Testis (tissue), 5 donors: ENCODE measurements at places on chromosomes 12 and 14. TPM values are rescaled to one million over a fixed set of nuclear protein-coding genes. Genes with fewer than 3 reads are reported as not detected.

DNA sequence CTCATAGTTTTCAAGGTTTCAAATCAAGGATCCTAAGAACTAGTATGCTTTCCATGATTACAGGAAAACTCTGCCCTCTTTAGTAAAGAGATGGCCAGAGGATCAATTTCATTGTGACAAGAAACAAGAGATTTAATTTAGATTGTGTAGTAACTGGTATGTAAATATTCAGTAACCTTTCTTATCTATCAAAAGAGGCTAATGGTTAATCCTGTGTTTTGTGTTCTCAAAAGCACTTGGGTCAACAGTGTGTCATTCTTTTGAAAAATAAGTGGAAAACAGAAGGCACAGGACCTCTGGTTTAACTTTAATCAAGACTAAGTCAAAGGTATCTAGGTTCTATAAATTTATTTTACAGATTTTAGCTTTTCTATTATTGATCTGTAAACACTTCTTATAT lies 56.6 kb upstream of the ERGIC2 start:
- no peak overlapping the region for H3K27ac ChIP-seq
- H3K27me3 ChIP-seq: no peaks in the 10 kb centered on the region
- no peaks in the 10 kb centered on the region for H3K4me1 ChIP-seq
- no peak overlapping the region for H3K4me3 ChIP-seq
- H3K36me3 ChIP-seq: no peaks in the 10 kb centered on the region
- DNase-seq: no peak

Gene FOXG1
- 5.5 TPM for total RNA-seq

DNA sequence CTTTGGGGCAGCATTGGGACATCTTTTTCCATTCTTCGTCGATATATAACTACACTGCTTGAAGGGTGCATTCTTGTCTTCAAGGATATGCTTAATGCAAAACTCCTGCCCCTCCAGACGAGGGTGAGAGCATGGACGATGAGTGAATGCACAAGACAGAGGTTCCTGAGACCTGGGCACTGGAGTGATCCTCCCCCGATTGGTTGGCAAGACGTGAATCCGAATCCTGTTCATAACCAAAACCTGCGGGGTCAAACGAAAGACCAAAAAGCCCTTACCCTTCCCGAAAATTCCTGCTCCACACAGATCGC lies 684 bp downstream of the KANSL2 start:
- peaks cover 15% of the 10 kb centered on the region for H3K4me1 ChIP-seq
- no peaks in the 10 kb centered on the region for H3K27me3 ChIP-seq
- peak overlapping the region; percentile 94 for H3K27ac ChIP-seq
- peak overlapping the region; percentile 72 for H3K4me3 ChIP-seq
- no peaks in the 10 kb centered on the region for H3K36me3 ChIP-seq
- no peak for DNase-seq

DNA sequence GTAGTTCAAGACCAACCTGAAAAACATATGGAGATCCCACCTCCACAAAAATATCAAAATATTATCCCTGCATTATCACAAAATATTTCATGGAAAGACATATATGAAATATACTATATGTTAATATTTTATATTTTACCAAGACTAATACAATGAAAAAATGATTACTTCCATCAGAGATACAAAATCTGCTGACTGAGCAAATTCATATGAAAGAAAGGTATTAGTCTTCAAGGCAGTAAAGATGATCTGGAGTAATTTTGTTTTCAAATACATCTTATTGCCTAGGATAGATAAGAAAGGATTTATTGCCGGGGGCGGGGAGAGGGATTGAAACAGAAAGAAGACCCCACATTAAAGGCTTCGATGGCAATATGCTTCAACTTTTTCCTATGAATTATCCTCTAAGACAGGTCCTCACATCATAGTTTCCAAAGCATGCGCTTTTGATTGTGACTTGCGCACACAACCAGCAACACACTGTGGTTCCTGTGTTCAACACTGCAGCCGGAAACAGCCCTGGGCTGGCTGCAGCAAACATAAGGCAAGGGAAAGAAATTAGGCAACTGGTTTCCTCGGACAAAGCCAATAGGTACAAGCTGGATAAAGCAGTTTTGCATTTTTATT lies 83.2 kb downstream of the SPPL3 start:
- H3K27ac ChIP-seq: no peak overlapping the region
- no peaks in the 10 kb centered on the region for H3K27me3 ChIP-seq
- no peaks in the 10 kb centered on the region for H3K36me3 ChIP-seq
- no peak for DNase-seq

Gene AQP6
- total RNA-seq: 1.7 TPM

GRCh38 chr12:117045160-117046010 lies 53.8 kb downstream of the TESC start:
- no peaks in the 10 kb centered on the region for H3K4me1 ChIP-seq
- no peaks in the 10 kb centered on the region for H3K36me3 ChIP-seq
- H3K4me3 ChIP-seq: no peak overlapping the region
- no peak for DNase-seq

GRCh38 chr12:15863984-15864383 lies 18.2 kb upstream of the STRAP start:
- H3K27ac ChIP-seq: no peak overlapping the region
- H3K27me3 ChIP-seq: no peaks in the 10 kb centered on the region
- no peaks in the 10 kb centered on the region for H3K4me1 ChIP-seq

- no peak for DNase-seq
- no peak overlapping the region for H3K4me3 ChIP-seq
- no peaks in the 10 kb centered on the region for H3K27me3 ChIP-seq
- H3K27ac ChIP-seq: no peak overlapping the region
- H3K36me3 ChIP-seq: no peaks in the 10 kb centered on the region
- no peaks in the 10 kb centered on the region for H3K4me1 ChIP-seq
Measured at GRCh38 chr12:123931686-123932321, 40.8 kb downstream of the CCDC92 start.

- H3K27ac ChIP-seq: no peak overlapping the region
- H3K36me3 ChIP-seq: no peaks in the 10 kb centered on the region
- H3K4me3 ChIP-seq: no peak overlapping the region
- H3K4me1 ChIP-seq: no peaks in the 10 kb centered on the region
Measured at GRCh38 chr12:6745741-6746525, 7.0 kb downstream of the MLF2 start.

Gene STAC3
- 12.0 TPM for total RNA-seq

- H3K27me3 ChIP-seq: no peaks in the 10 kb centered on the region
- no peak for DNase-seq
- H3K27ac ChIP-seq: no peak overlapping the region
- H3K4me1 ChIP-seq: no peaks in the 10 kb centered on the region
- no peak overlapping the region for H3K4me3 ChIP-seq
Measured at GRCh38 chr14:88546621-88547385, 8.0 kb downstream of the PTPN21 start.

DNA sequence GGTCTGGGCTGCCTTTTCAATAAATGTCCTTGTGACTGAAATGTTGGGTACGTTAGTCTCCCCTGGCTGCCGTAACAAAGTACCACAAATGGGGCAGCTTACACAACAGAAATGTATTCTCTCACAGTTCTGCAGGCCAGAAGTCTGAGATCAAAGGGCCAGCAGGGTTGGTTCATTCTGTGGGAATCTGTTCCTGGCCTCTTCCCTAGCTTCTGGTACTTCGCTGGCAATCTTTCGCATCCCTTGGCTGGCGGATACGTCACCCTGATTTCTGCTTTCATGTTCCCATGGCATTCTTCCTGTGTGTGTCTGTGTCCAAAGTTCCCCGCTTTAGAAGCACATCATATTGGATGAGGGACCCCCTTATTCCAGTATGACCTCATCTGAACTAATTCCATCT lies 95.8 kb upstream of the NCOR2 start:
- no peaks in the 10 kb centered on the region for H3K36me3 ChIP-seq
- H3K27ac ChIP-seq: no peak overlapping the region
- no peak for DNase-seq
- H3K27me3 ChIP-seq: no peaks in the 10 kb centered on the region
- H3K4me1 ChIP-seq: peaks cover 10% of the 10 kb centered on the region

Gene KLHDC1
- 10.9 TPM for total RNA-seq

DNA sequence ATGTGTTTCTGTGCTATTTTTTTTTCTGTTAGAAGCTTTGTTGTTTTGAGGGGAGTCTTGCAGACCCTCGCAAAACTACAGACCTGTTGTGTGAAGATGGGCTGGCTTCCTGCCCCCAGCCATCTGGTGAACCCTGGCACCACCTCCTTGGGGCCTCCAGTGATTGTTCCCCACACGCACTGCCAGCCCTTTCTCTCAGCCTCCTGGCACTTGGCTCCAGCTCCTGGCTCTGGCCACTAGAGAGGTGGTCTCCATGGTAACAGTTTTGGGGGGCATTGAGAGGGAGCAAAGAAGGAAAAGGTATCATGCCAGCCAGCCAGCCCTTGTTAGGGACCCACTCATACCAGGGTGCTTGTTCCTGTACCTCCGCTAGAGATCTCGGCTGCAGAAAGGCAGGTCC lies 176.4 kb upstream of the RPH3A start:
- no peak for DNase-seq
- H3K27me3 ChIP-seq: no peaks in the 10 kb centered on the region
- no peak overlapping the region for H3K27ac ChIP-seq
- H3K36me3 ChIP-seq: no peaks in the 10 kb centered on the region

GRCh38 chr12:2957816-2958431 lies 1.3 kb upstream of the TEAD4 start:
- no peaks in the 10 kb centered on the region for H3K4me1 ChIP-seq
- no peak overlapping the region for H3K4me3 ChIP-seq
- H3K36me3 ChIP-seq: no peaks in the 10 kb centered on the region
- DNase-seq: no peak
- H3K27ac ChIP-seq: no peak overlapping the region

DNA sequence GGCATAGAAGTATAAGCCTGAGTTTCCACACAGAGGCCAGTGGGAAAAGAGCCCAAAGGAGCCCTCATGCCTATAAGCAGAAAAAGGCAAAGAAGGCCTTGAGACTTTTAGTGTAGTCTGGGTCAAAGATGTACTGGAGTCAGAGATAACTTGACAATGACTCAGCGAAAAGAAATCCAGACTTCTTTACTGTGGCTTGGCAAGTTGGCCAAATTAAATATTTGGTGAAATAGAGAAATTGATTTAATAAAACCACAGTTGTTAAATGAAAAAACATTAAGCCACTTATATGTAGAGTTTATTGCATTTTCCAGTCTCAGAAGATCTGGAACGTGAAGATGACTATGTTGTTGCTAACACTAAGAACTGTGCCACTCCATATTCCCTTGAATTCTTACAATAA lies 105.1 kb downstream of the TMTC3 start:
- H3K27me3 ChIP-seq: no peaks in the 10 kb centered on the region
- no peak for DNase-seq
- H3K27ac ChIP-seq: no peak overlapping the region
- no peak overlapping the region for H3K4me3 ChIP-seq
- no peaks in the 10 kb centered on the region for H3K36me3 ChIP-seq

GRCh38 chr12:40511341-40511740 lies 180.9 kb upstream of the CNTN1 start:
- no peak for DNase-seq
- H3K27ac ChIP-seq: no peak overlapping the region
- no peaks in the 10 kb centered on the region for H3K27me3 ChIP-seq
- H3K4me1 ChIP-seq: no peaks in the 10 kb centered on the region
- no peak overlapping the region for H3K4me3 ChIP-seq

Gene OR4M1
- total RNA-seq: 0.87 TPM

Gene HHIPL1
- total RNA-seq: 3.9 TPM

GRCh38 chr12:108457734-108458361 lies 57.2 kb upstream of the FICD start:
- no peaks in the 10 kb centered on the region for H3K36me3 ChIP-seq
- no peaks in the 10 kb centered on the region for H3K4me1 ChIP-seq
- no peak overlapping the region for H3K27ac ChIP-seq
- DNase-seq: no peak

Gene RNASE4
- 53.4 TPM for total RNA-seq

Gene POLE2
- 13.4 TPM for total RNA-seq

- H3K27ac ChIP-seq: no peak overlapping the region
- H3K27me3 ChIP-seq: no peaks in the 10 kb centered on the region
- H3K4me1 ChIP-seq: no peaks in the 10 kb centered on the region
- peak; percentile 32 for DNase-seq
- no peaks in the 10 kb centered on the region for H3K36me3 ChIP-seq
Measured at GRCh38 chr12:102833687-102834441, 83.2 kb downstream of the PAH start.

GRCh38 chr14:90132821-90133570 lies 71.2 kb downstream of the KCNK13 start:
- no peak overlapping the region for H3K27ac ChIP-seq
- no peaks in the 10 kb centered on the region for H3K27me3 ChIP-seq
- H3K4me3 ChIP-seq: no peak overlapping the region
- no peak for DNase-seq
- no peaks in the 10 kb centered on the region for H3K4me1 ChIP-seq
- H3K36me3 ChIP-seq: no peaks in the 10 kb centered on the region

Gene ANO4
- total RNA-seq: 9.5 TPM

DNA sequence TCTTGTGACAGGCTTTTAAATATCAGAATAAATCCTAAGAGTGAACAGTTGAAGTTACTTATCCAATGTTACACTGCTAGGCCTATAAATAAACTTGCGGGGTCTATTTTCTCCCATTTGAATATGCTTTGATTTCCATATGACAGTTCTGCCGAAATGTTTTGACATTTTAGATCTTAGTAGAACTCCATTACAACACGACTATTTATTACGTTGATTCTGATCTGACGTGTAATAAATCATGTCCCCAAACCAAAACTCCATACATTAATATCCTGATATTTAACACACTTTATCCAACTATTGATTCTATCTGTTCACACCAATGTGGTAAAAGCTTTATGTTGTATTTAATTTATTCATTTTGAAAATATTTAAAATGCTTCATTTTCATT lies 16.1 kb upstream of the NEMF start:
- no peaks in the 10 kb centered on the region for H3K36me3 ChIP-seq
- H3K4me3 ChIP-seq: peak overlapping the region; percentile 66
- H3K4me1 ChIP-seq: peaks cover 17% of the 10 kb centered on the region
- no peak for DNase-seq
- no peaks in the 10 kb centered on the region for H3K27me3 ChIP-seq
- peak overlapping the region; percentile 6 for H3K27ac ChIP-seq

- no peak overlapping the region for H3K4me3 ChIP-seq
- H3K4me1 ChIP-seq: no peaks in the 10 kb centered on the region
- no peaks in the 10 kb centered on the region for H3K36me3 ChIP-seq
- H3K27me3 ChIP-seq: no peaks in the 10 kb centered on the region
- no peak for DNase-seq
Measured at GRCh38 chr12:55885113-55885512, 42.4 kb upstream of the MMP19 start.

Gene RNASE2
- total RNA-seq: not detected

Gene AMN
- total RNA-seq: 3.0 TPM

DNA sequence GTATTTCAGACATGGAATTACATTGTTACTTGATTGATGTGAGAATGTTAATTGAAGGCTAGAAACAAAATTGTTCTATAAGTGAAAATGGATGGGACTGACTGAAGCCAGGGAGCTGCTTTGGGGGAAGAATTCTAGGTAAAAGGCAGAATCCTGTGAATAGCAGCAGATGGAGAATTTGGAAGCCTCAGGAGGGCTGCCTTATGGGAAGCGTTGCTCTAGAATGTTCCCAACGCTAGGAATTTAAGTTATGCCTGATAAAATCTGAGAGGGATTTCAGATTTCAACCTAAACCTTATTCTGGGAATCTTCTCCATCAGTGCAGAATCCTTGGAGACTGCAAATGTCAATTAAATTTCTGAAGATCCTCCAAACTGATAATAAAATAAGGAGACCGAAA lies 858.2 kb upstream of the FLRT2 start:
- no peaks in the 10 kb centered on the region for H3K4me1 ChIP-seq
- H3K4me3 ChIP-seq: no peak overlapping the region
- no peak overlapping the region for H3K27ac ChIP-seq

GRCh38 chr14:24662753-24663152 lies 28.8 kb upstream of the GZMB start:
- H3K4me3 ChIP-seq: no peak overlapping the region
- no peak for DNase-seq
- H3K36me3 ChIP-seq: no peaks in the 10 kb centered on the region
- no peaks in the 10 kb centered on the region for H3K27me3 ChIP-seq
- H3K4me1 ChIP-seq: no peaks in the 10 kb centered on the region
- H3K27ac ChIP-seq: no peak overlapping the region
